Mammary microvascular endothelial cell (primary cell): ENCODE measurements at places on chromosomes 2 and 18. TPM values are rescaled to one million over a fixed set of nuclear protein-coding genes. Genes with fewer than 3 reads are reported as not detected.

MATN3 gene
- total RNA-seq, result 4.0 and 4.1 TPM in 2 replicates

SPTBN1 gene
- 261 and 276 TPM in 2 replicates for total RNA-seq

KCNG2 gene
- total RNA-seq, result not detected in 2 replicates

SCYGR6 gene
- not detected in 2 replicates for total RNA-seq

ALPG gene
- 0.07 TPM in 1 of 2 replicates, not detected in the other for total RNA-seq

TEX44 gene
- not detected in 2 replicates for total RNA-seq

ANKRD36C gene
- 7.9 and 9.8 TPM in 2 replicates for total RNA-seq

ANKRD53 gene
- 0.73 and 0.79 TPM in 2 replicates for total RNA-seq

IL1RL1 gene
- total RNA-seq, result 21.5 and 21.9 TPM in 2 replicates

ITGA6 gene
- 248 and 269 TPM in 2 replicates for total RNA-seq

RPRM gene
- not detected in 2 replicates for total RNA-seq

KIF5C gene
- total RNA-seq, result 0.25 and 0.33 TPM in 2 replicates

DNER gene
- 2.1 and 2.6 TPM in 2 replicates for total RNA-seq

AP1S3 gene
- 2.9 and 3.7 TPM in 2 replicates for total RNA-seq

WDR12 gene
- 22.8 and 30.5 TPM in 2 replicates for total RNA-seq

RBKS gene
- 1.0 and 2.0 TPM in 2 replicates for total RNA-seq

OTOS gene
- total RNA-seq, result not detected in 2 replicates

LIMS2 gene
- 43.8 and 47.4 TPM in 2 replicates for total RNA-seq

ASAP2 gene
- total RNA-seq, result 20.7 and 23.4 TPM in 2 replicates

SERPINB3 gene
- total RNA-seq, result not detected in 2 replicates

MAB21L4 gene
- total RNA-seq, result not detected in 2 replicates

SCLY gene
- total RNA-seq, result 22.4 and 24.3 TPM in 2 replicates

BCL11A gene
- 0.13 and 0.30 TPM in 2 replicates for total RNA-seq

MYOM1 gene
- 0.05 and 0.07 TPM in 2 replicates for total RNA-seq

SLC16A14 gene
- total RNA-seq, result 0.60 and 1.5 TPM in 2 replicates

ZC3H6 gene
- total RNA-seq, result 1.2 TPM in 2 replicates

SMIM21 gene
- not detected in 2 replicates for total RNA-seq

GPR75 gene
- total RNA-seq, result 0.27 and 0.94 TPM in 2 replicates

NPHP1 gene
- total RNA-seq, result 2.5 and 5.7 TPM in 2 replicates

SH3RF3 gene
- 18.1 and 19.1 TPM in 2 replicates for total RNA-seq

STEAP3 gene
- total RNA-seq, result 21.6 and 27.2 TPM in 2 replicates

CCL20 gene
- 4.6 and 6.5 TPM in 2 replicates for total RNA-seq

SOCS6 gene
- total RNA-seq, result 9.4 and 12.4 TPM in 2 replicates

CACNB4 gene
- total RNA-seq, result not detected in 2 replicates

SCN1A gene
- total RNA-seq, result not detected in 2 replicates

CTAGE1 gene
- not detected in 2 replicates for total RNA-seq

ECEL1 gene
- total RNA-seq, result not detected in 2 replicates

PUM2 gene
- 13.2 and 18.7 TPM in 2 replicates for total RNA-seq

UCN gene
- total RNA-seq, result not detected in 2 replicates

PAPOLG gene
- 10.5 and 10.7 TPM in 2 replicates for total RNA-seq

SP9 gene
- total RNA-seq, result not detected in 2 replicates

HOXD13 gene
- total RNA-seq, result not detected in 2 replicates

MITD1 gene
- 37.5 and 40.0 TPM in 2 replicates for total RNA-seq

NT5C1B gene
- total RNA-seq, result not detected in 2 replicates
